Astrocyte of the hippocampus (primary cell): ENCODE measurements at places on chromosomes 1 and 21.

DNA sequence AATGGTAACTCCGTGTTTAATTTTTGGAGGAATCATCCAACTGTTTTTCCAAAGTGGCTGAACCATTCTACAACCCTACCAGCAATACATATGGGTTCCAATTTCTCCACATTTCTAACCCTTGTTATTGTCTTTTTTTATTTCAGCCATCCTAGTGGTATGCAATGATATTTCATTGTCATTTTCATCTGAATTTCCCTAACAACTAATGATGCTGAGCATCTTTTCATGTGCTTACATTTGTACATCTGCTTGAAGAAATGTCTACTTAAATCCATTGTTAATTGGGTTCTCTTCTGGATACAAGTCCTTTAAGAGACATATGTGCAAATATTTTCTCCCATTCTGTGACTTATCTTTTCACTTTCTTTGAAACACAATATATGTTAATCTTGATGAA, 43.3 kb downstream of the EPRS1 start:
- no peak for DNase-seq

- no peak for DNase-seq
These were observed 219.6 kb downstream of the PDE4B start for GRCh38 chr1:66012106-66012784.

DNA sequence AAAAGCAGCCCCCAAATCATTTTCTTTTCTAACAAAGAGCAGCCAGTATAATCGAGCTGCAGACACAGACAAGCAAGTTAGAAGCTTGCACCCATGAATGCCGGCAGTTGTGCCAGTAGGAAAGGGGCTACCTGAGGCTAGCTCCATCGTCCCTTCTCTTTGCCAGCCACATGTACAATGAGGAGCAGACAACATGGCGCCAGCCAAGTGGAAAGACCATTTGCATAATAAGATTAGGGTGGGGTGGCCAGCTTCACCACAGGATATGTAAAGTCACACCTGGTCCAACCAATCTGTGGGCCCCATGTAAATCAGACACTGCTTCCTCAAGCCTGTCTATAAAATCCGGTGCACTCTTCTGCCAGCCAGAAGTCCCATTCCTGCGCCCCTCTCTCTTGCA, 103.7 kb downstream of the CCDC185 start:
- DNase-seq = no peak

DNA sequence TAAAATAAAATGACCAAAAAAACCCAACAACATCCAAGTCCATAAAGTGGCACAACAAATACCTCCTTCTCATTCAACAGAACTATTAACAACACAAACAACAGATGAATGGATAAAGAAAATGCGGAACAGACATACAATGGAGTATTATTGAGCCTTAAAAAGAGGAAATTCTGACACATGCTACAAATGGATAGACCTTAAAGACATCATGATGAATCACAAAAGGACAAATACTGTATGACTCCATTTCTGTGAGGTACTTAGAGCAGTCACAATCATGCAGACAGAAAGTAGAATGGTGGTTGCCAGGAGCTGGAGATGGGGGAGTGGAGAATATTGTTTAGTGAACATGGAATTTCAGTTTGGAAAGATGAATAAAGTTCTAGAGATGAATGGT, 42.6 kb downstream of the EYA3 start:
- no peak for DNase-seq

- DNase-seq = peak; percentile 58
These were observed 47.1 kb downstream of the EXTL2 start for GRCh38 chr1:100847361-100848082.

GRCh38 chr21:44443891-44444285, 11.4 kb upstream of the LRRC3 start:
- DNase-seq = no peak

DNA sequence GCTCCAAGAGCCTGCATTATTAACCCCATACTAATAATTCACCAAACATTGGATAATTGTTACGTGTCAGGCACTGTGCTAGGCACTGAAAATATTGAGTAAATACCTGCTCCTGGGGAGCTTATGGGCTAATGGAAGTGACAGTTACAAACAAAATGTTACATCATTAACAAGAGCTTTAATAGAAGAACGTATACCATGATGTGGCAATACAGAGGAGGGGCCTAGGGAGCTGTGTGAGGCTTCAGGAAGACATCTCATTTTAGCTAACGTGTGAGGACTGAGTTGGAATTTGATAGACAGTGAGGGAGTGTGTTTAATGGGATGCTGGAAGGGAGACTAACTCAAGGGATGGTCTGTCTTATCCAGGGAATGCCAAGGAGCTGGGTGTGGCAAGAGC, 16.5 kb upstream of the TSPAN2 start:
- DNase-seq = no peak

DNA sequence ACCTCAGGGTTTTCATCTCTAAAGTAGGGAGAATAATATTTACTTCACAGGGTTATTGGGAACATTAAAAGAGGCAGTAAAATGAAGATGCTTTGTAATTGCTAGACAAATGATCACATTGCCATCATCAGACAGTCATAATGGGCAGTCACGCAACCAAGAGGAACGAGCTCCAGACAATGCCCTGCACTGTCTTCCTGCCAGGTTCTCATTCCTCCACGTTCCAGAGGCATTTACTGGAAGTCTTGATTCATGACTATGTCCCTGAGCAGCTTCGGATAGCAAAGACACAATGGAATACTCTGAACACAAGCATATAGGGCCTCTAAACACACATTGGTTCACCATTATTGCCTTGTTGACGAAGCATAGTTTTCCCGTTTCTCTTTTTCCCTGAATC, 389.7 kb downstream of the NTNG1 start:
- peak; percentile 83 for DNase-seq

DNA sequence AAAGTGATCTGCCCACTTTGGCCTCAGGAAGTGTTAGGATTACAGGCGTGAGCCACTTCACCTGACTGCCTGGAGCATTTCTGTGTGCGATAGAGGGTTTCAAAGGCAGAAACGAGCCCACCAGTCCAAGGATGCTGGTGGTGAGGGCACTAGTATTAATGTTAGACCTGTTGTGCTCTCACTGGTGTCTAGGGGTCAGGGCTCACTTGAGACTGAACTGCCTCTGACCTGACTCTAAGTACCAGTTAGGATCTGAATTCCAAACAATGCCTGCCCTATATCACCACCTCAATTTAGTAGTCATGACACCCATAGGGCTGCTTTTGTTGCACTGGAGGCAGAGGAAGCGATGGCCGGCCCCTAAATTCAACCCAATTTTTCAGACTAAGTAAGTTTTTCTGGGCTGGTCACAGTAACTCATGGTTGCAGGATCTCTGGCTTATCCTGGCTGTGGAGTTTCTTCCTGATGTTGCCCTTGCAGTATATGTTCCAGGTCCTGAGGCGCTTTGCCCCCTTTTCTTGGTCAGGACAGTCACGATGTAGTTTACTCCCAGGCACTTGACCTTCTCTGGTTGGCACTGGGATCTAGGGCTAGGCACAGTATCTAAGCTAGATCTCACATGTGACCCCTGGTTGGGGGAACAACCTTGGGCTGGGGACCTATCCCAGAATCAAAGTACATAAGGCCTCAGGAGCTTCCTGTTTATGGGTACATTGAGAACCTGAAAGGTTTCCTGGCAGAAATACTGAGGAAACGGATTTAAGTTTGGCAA, 4.5 kb downstream of the CCDC17 start:
- DNase-seq = no peak

DNA sequence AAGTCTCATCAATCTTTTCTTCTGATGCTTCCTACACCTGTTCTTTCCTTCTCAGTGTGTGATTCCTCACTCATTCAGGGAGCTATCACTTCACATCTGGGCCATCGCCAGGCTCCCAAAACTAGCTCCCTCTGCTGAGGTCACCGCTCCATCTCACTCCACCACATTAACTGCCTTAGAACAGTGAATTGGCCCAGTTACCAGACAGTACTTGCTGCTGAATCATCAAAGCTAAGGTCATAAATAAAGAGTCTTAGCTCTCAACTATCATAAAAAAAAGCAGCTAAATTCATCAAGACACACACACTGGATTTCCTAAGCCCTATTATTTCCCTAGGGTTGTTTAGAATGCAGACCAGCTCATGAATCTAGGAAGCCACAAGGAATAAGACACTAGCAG, 18.8 kb upstream of the SRM start:
- no peak for DNase-seq

DNA sequence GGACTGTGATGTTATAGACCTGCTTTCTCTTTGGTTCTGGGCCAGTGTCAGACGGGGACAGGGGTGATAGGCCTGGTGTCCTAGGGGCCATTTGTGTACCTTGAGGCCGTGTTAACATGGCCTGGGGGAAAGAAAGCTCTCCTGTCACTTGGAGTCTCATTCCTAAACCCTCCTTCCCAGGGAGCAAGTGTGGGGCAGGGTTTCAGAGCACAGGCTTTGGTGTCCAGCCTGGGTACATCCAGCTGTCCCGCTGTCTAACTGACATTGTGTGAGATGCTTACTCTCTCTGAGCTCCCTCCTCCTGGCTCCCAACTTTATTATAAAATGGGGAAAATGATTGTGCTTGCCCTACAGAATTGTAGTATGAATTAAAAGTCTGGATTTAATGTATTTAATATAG, 32.6 kb upstream of the EPHA8 start:
- DNase-seq = no peak

DNA sequence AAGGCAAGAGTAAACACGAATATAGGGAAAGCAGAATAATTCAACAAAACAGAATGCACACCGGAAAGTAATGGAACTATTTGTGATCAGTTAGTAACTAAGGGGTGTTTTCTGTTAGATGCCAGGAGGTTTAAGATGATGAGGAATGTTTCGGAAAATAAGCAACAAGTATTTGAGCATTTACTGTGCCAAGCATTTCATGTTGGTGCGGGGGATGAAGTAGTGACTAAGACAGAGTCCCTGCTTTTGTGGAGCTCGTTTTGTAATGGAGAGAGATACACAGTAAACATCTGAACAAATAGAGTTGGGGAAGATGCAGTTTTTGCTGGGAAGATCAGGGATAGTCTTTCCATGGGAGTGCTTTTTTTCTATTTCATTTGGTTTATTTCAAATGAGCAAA, 78.7 kb downstream of the DYRK1A start:
- peak; percentile 69 for DNase-seq

GRCh38 chr1:42186152-42186551, 21.6 kb upstream of the GUCA2A start:
- DNase-seq = peak; percentile 76

DNA sequence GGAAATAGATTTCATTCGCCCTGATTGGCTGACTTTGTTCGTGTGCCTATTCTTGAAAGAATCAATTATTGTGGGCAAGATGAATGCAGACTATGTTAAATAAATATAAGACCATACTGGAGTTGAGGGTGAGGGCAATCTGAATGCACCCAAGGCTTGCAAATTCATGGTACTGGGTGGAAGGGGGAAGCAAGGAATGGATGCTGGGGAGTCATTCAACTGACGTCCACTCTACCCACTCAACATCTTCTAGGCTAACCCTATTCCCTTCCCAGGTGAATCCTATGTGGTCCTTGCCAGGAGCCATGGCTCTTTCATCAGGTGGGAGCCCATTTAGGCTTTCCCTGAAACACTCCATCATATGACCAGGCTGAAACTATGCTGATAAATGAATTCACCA, 5.7 kb upstream of the CYP4B1 start:
- no peak for DNase-seq

DNA sequence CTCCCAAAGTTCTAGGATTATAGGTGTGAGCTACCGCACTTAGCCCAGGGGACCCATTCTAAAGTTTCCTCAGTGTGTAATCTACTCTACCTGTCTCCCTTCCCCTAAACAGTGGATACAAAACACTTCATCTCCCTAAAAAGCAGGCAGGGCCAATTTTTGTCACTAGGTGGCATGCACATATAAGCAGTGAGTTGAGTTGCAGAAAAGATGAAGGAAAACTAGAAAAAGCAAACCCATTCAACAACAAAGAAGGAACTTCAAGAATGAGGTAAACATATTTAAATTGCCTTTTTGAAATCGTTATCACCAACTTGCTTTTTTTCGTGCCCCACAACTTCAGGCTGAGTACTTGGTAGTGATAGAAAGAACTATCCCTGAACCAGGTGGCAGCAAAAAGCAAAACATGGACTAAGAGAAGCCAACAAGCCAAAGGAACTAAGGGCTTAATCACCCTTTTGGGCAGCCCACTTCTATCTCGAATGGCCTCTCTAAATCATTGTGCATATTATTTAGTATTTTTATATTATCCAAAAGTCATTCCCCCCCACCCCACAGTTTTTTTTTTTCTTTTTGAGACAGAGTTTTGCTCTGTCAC, 19.7 kb upstream of the ALDH9A1 start:
- DNase-seq = peak; percentile 74

DNA sequence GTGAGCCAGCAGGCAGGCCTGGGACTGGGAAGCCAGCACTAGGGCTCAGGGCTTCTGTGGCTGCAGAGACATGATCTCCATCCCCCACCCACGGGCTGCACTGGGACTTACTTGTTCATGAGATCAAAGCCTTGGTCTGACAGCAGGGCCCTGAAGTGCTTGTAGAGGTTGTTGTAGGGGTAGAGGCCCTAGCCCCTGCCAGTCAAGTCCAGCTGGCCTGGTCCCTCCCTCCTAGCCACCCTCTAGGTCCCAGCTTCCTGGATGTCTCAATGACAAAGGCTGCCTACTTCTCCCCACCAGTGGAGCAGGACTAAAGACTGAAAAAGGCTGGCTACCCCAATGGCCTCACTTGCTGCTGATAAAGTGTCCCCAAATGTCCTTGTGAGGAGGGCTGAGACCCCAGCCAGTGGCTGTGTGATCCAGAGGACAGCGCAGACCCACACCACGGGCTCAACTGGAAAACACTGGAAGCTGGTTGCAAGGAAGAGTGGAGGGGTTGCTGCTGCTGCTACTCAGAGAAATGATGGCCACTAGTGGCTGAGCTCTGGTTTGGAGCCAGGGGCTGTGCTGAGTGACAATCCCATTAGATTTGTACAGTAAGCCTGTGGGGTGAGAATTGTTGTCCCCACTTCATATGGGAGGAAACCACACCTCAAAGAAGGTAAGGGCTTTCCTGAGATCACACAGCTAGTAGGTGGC, 1.4 kb downstream of the HTR1D start:
- no peak for DNase-seq

DNA sequence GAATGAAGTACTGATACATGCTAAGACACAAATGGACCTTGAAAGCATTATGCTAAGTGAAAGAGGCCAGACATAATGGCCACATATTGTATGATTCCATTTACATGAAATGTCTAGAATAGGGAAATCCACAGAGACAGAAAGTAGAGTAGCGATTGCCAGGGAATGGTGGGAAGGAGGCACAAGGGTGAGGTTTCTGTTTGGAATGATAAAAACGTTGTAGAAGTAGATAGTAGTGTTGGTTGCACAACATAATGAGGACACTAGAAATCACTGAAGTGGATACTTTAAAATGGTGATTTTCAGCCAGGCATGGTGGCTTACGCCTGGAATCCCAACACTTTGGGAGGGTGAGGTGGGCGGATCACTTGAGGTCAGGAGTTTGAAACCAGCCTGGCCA, 97.6 kb upstream of the VANGL1 start:
- peak; percentile 19 for DNase-seq

- DNase-seq = peak; percentile 89
These were observed 36.6 kb upstream of the PADI1 start for GRCh38 chr1:17168091-17168876.

DNA sequence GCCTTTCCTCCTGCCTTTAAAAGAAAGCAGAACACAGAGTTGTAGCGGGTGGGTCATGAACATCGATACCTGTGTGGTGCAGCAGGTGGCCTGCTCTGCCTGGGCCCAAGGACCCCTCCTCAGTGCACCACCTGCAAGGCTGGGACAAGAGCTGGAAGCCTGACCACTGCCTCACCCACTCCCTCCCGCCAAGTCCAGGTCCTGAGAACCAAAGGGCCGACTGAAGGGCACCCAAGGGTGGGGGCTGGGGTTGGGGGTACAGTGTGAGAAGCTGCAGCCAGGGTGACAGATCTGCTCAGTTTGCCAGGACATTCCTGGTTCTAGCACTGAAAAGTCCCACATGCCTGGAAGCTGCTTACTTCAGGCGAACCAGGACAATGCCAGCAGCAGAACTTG, 36.1 kb downstream of the NTPCR start:
- DNase-seq = no peak
